ENCODE measurements at places on chromosomes 3 and 15. TPM values are rescaled to one million over a fixed set of nuclear protein-coding genes. Genes with fewer than 3 reads are reported as not detected.

DNA sequence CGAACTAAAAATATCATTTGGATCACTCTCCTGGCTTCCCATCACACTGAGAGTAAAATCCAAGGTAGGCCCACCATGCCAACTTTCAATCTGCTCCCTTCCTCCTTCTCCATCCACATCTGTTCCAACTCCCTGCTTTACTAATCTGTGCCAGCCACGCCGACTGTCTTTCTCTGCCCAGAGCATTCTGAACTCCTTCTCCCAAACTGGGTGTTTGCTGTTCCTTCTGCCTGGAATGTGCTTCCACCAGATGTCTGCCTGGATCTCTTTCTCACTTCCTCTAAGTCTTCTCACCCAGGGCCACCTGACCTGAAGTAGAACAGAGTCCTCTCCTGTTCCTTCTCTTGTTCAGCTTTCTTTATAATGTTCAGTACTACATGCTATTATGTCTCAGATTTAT is 5.6 kb upstream of the ARL8B start:
- DNase-seq: no peak

DNA sequence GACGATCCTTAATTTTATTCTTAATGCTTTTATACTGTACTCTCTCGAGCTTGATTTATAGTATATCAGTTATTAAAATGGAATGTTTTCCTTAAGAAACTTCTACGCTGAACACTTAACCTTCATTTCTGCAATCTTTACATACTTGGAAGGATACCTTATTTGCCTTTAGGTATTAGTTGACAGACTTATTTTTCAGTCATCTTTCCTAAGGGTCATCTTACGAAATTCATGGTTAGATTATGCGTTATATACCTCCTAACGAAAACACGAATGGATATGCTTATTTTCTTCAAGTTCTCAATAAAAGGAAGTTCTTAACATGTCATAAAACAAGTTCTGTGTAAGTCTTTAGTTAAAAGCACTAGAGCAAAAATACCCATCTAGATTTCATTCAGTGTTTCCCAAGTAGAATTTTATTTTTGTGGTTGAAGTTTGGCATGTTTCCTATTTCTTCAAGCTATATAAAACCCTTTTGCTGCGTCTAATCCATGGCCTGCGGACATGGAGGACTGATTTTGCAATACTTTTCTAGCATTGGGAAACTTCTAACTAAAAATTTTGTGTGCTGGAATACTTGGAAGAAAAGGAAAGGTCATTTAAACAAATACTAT is 231.3 kb downstream of the TP63 start:
- DNase-seq: no peak

GRCh38 chr15:67050062-67050461 is 15.3 kb upstream of the SMAD3 start:
- peak; percentile 94 for DNase-seq

GRCh38 chr3:110178965-110179364 is 841.6 kb upstream of the DPPA4 start:
- DNase-seq: peak; percentile 16

GRCh38 chr3:104032283-104032682 is 1334.4 kb upstream of the ALCAM start:
- DNase-seq: peak; percentile 37

DNA sequence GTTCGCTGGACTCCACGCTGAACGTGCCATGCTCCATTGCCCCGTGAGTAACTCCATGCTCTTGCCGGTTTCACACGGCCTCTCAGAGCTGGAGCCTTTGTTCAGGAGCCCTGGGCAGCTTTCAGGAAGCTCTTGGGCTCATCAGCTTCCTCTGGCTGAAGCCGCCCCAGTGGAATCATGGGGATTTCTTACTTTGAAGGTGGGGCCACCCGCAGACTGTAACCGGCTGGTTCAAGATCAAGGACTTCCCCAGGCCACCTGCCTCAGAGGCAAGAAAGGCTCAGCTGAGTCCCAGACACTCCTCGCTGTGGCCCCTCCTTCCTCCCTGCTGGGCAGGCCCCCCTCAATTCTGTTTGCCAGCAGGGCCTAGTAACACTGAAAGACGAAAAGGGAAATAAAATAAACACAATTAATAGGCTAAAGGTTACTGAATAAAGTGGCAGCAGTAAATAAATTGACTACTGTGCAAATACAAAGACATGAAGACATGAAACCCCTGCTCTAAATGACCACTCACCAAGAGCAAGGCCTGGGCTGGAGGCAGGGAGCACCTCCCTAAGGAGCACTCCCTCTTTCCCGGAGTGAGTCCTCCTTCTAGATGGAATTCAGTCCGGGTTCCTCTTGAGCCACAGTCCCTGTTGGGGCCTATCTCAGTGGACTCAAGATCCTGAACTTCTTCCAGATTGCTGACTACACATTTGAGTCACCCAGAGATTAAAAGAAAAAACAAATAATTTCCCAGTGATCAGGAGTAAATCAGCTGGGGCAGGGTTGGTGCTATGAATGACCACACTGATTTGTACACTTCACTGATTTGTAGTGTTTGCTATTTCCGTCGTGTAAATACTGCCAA is 51.0 kb downstream of the ZDHHC19 start:
- peak; percentile 90 for DNase-seq

DNA sequence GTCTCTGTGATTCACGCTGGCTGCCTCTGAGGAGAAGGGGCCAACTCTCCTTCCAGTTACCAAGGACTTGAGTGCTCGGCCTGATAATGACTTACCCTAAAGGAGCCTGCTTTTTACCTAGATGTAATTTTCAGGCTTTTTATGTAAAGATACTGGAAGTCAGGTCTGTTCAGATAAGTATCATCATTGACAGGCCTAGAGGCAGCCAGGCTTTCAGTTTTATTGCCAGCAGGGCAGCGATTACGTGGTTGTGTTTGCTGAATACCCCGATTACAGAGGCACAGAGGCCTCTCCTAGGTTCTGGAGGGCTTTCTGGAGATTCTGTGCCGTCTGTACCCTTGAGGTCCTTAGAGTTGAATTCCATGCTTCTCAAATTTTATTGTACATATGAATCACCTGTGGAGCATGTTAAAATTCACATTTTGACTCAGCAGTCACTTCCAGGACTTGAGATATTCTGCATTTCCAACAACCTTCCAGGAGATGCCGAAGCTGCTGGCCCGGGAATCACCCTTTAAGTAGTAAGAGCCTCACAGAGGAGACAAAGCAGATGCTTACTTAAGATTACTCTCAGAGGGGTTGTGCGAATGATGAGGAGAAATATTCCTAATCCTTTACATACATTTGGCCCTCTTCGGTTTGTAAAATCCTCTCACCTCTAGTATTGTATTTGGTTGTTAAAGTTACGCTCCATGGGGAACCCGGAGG is 160.1 kb upstream of the BHLHE40 start:
- DNase-seq: no peak

- DNase-seq: no peak
Measured at GRCh38 chr3:186107215-186108105, 1.4 kb downstream of the ETV5 start.

DNA sequence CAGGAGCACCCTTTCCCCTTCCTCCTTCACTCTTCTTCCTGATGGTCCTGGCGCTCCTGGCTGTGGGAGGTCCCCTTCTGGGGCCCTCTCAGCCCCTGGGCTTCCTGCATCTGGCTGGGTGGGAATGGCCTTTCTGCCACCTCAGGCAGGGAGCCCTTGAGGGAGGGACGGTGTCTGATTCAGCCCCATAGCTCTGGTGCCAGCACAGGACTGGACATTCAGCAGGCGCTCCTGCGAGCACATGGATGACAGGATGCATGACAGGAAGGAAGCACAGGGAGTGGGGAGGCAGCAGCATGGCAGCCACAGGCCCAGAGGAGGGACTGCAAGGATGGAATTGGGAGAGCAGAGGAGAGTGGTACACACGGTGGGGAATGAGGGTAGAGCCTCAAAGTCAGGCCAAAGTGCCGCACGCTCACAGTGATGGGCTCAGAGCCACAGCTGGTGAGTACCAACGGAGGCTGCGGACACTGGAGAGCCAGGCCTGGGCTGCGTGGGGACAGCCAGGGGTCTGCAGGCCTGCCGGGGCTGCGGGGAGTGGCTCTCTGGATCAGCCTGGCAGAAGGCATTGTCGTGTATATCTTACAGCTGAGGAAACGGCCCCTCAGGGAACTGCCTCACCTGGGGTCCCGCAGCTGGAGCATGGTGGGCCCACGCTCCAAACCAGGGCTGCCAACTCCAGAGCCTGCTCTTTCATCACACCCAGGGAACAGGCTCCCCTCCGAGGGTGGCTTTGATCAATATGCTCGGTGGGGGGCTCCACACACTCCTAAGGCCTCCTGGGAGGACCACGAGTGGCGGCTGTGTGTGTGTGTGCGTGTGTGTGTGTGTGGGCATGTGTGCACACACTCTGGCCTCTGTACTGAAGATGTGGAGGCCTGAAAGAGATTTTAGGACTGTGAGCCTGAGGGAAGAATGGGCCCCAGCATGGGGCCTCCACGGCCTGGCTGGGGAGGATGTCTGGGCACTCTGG is 51.4 kb upstream of the CTSH start:
- DNase-seq: no peak

- no peak for DNase-seq
Measured at GRCh38 chr3:62405566-62405965, 32.2 kb upstream of the FEZF2 start.

DNA sequence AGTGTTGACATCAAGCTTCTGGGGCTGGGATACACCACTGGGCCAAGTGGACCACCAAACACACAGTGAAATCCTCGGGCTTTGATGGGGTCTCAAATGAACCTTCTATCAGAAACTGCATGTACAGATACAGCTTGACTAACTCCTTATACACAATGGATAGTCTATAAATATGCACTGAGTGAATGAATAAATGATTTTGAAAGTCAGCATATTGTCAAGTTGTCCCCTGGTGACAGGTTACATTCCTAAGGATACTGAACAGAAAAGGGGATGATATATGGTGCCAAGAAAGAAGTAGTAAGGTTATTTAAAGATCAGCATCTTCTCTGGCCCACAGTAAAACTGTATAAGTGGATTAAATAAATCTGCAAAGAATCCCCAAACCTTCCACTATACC is 159.4 kb upstream of the SLC2A2 start:
- no peak for DNase-seq

- DNase-seq: peak; percentile 65
Measured at GRCh38 chr3:171123915-171124314, 97.4 kb upstream of the SLC2A2 start.

- DNase-seq: no peak
Measured at GRCh38 chr15:25244731-25245585, 193.9 kb downstream of the UBE3A start.

DNA sequence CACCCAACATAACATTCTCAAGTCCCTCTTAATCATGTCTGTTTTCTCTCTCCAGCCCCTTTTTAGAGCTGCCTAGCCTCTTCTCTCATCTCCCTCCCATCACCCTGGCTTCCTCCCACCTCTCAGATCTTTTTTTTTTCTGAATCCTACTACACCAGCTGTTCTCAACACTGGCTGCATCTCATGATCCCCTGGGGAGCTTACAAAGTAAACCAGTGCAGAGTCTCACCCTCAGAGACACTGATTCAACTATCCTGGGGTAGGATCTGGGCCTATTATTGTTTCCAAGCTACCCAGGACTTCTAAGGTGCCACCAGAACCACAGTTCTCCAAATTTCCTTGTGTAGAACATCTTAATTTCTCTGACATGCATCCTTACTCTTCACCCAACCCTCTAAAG is 50.3 kb upstream of the ACAN start:
- no peak for DNase-seq

DNA sequence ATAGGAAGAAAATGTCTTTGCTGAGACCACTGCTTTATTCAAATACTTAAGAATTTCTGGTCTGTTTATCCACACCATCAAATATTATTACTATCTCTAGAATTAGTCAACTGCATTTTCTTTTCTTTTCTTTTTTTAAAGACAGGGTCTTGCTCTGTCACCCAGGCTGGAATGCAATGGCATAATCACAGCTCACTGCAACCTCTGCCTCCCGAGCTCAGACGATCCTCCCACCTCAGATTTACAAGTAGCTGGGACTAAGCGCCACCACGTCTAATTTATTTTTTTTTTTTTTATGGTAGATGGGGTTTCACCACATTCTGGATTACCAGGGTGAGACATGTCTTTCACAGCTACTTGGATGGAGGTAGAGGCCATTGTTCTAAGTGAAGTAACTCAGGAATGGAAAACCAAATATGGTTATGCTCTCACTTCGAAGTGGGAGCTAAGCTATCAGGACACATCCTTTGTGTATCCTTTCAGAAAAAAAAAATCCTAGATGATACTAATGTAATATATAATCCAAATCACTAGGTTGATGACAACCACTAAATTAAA is 52.8 kb downstream of the STAG1 start:
- DNase-seq: no peak

- DNase-seq: no peak
Measured at GRCh38 chr3:34920806-34921205, 718.5 kb upstream of the ARPP21 start.

DNA sequence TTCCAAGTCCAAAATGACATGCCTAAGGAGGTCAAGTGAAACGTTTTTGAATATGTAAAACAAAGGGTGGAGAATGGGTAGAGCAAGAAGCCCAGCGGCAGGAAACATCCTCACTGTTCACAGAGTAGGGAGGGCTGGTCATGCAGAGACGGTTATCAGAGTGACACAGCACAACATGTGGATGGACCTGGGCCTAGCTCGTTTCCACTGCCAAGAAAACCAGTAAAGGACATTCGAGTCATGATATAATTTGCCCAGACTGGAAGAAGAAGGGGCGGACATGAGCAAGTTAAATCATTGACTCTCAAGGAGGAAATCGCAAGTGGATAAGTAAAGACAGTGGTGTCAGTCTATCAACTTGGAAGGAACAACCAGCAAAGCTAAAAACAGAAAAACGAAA is 89.3 kb downstream of the LRIG1 start:
- no peak for DNase-seq

- DNase-seq: no peak
Measured at GRCh38 chr3:189809583-189809982, 178.4 kb downstream of the TP63 start.

GRCh38 chr3:186472456-186473008 is 71.6 kb downstream of the CRYGS start:
- DNase-seq: no peak

DNA sequence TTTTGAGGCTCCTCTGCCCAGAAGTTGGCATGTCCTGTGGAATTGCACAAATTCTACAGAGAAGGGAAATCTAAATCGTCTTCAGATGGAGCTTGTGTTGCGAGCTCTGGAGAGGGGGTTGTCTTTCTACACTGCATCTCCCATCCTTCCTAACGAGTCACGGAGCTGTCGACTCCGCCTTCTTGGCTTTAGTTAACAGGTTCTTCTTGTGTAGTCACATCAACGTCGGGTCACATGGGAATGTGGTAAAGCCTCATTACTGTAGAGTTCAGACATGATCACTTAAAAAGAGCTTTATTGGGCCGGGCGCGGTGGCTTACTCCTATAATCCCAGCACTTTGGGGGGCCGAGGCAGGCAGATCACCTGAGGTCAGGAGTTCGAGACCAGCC is 60.0 kb downstream of the DNASE1L3 start:
- DNase-seq: no peak

- DNase-seq: no peak
Measured at GRCh38 chr3:150285601-150286000, 122.5 kb upstream of the TSC22D2 start.

Gene CYP1A1
- total RNA-seq: not detected

Gene GP5
- total RNA-seq: under 0.01 TPM

Gene CD200
- total RNA-seq: 2.3 TPM

Gene CCR3
- not detected for total RNA-seq

Gene SOX2
- 0.05 TPM for total RNA-seq

Gene UTS2B
- not detected for total RNA-seq

Gene SLC22A13
- not detected for total RNA-seq

Gene CCR8
- 1.0 TPM for total RNA-seq

Gene CCDC39
- total RNA-seq: 0.10 TPM

Gene ADIPOQ
- not detected for total RNA-seq

Gene IL16
- total RNA-seq: 0.69 TPM

Gene LRRIQ4
- total RNA-seq: 0.17 TPM

Gene VGLL3
- 16.0 TPM for total RNA-seq
